ENCODE measurements at places on chromosomes 7 and 10.

DNA sequence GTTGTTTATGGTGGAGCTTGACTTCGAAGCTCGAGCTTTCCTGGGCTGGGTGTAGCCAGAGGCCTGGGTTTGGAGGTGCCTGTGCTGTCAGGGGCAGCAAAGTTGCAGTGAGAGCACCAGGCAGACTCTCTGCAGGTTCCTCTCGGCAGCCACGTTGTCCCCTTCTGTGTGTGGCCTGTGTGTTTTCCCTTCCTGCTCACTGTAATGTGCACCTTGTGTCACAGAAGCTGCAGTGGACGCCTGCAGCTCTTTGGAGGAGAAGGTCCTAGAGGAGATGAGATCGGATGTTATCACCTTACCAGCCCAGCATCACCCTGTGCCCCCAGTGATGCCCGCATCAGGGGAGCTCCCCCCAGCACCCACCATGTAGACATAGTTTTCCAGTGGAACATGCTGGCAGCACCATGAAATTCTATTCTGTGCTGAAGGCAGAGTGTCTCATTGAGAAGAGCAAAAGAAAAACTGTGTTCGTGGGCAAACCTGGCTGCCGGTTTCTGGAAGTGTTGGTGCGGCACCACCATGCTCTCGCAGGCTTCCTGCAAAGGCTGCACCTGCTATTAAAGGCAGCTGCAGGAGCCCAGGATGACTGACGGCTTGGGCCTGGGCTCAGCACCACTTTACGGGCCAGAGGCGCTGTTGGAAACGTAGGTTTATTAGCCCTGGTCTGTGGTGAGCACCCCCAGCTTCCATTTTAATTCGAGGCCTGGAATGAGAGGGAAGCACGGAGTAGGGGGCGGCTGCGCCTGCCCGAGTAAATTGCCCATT lies 609.8 kb upstream of the FOXK1 start:
- no peak for DNase-seq

DNA sequence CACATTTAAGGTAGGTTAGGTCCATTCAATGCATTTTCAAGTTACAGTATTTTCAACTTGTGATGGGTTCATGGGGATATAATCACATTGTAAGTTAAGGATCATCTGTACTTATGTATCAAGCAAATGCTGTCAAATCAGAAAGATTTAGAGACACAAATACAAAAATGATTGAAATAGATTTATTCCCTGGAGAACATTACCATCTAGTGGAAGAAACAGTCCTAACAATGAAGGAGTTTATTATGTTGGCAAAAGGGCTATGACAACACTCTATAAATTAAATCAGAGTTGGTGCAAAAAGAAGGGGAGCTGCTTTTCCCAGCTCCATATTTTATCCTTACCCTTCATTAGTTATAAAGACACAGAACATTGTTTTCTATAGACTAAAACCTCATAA lies 69.0 kb downstream of the PRSS58 start:
- DNase-seq = no peak

DNA sequence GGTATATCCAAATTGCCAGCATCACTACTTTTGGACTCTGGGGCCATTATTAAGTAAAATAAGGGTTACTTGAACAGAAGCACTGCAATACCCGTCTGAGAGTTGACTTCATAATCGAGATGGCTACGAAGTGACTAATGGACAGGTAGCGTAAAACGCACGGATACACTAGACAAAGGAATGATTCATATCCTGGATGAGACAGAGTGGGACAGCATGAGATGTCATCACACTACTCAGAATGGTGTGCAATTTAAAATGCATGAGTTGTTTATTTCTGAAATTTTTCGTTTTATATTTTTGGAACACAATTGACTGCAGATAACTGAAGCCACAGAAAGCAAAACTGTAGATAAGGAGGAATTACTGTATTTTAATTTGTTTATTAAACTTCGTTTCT lies 421.5 kb upstream of the LRGUK start:
- DNase-seq = no peak

DNA sequence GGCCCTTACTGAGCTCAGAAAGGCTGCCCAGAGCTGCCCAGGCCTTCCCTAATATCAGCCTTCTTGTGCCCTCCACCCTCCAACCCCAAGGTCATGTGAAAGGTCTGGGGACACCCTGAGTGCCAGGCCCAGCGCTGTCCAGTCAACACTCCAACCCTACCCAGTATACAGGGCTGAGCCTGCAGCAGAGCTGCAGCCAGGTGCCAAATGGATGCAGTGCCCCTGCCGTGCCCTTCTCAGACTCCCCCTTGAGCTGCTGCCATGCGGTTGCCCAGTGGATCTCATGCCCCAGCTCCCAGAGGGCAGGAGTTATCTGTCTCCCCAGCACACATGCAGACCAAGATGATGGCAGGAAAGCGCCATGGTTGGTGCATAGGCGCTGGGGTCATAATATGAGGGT lies 61.5 kb downstream of the ZMIZ1 start:
- no peak for DNase-seq

DNA sequence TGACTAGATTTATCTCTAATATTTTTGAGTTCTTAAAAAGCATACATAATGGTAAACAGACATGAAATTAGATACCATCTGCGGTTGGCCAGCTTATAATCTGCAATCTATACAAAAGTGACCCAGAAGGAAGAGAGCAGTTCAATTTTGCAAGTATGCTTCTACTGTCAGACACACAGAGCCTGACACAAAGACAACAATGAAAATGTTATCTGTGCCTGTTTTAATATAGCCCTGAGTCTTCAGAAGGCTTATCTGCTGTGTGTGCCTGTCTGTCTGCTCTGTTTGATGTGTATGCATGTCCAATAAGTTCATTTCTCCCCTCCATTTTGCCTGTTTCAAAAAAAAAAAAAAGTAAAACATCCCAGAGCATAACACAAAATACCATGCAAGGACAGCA lies 73.3 kb upstream of the FHIP2A start:
- no peak for DNase-seq

DNA sequence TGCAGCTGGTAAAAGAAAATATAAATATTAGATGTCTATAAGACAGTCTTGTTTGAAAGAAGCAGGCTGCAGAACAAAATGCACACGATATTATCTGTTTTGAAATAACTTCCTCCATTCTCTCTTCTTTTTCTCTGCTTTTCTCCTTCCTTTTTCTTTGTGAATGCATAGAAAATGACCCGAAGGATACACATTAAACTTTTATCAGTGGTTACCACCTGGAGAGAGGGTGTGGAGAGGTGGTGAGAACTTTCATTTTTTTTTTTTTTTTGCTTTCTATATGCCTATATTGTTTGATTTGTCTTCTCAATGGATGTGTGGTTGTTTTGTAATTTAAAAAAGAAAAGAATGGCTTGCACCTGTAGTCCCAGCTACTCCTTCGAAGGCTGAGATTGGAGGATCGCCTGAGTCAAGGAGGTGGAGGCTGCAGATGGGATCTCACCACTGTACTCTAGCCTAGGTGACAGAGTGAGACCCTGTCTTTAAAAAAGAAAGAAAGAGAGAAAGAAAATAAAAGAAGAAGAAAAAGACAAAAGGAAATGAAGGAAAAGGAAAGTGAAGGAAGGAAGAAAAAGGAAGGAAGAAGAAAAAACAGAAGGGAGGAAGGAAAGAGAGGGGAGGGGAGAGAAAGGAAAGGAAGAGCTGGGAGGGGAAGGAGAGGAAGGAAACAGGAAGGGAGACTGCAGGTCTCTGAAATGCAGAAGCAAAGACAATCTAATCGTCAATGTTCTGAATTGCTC lies 64.4 kb downstream of the SAMD9 start:
- DNase-seq = no peak
